ENCODE measurements at places on chromosomes 12 and 14.

GRCh38 chr12:117450209-117450608 lies 88.8 kb upstream of the NOS1 start:
- DNase-seq = no peak

DNA sequence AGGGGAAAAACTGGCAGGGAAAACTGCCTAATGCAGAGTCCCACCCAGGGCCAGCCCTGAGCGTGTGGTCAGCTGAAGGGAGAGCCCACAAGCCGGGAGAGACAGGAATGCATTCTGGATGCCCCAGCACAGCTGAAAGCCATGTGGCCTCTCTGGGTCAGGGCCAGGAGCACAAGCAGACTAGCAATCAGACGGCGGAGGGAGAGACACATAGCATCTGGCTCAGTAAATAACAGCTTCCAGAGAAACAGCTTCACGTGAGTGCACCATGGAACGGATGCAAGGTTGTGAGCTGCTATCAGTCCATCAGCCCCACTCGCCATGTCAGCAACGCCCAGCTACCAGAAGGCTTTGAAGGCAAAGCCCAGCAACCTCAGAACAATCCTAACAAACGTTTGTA lies 28.2 kb upstream of the TMEM106C start:
- DNase-seq = no peak

GRCh38 chr12:3302401-3303041 lies 188.5 kb upstream of the PRMT8 start:
- DNase-seq = no peak

GRCh38 chr14:34806257-34806656 lies 68.9 kb downstream of the BAZ1A start:
- DNase-seq = no peak

DNA sequence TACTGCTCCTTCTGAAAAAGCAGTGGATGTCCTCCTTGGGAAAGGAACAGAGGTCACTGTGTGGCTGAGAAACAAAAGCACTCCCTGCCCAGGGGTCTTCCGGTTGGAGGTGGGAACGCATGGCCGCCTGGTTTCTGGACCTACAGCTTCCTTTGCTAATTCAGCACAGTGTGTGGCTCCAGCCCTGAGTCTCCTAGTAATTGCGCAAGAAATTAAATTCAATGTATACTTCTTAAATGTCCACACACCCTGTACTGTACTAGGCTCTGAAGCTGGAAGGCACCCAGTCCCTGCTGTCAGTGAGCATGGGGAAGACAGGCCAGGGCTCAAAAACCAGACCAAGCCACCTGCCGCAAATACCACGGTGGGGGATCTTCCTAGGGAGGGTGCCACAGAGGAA lies 13.4 kb downstream of the SLC24A4 start:
- DNase-seq = no peak

DNA sequence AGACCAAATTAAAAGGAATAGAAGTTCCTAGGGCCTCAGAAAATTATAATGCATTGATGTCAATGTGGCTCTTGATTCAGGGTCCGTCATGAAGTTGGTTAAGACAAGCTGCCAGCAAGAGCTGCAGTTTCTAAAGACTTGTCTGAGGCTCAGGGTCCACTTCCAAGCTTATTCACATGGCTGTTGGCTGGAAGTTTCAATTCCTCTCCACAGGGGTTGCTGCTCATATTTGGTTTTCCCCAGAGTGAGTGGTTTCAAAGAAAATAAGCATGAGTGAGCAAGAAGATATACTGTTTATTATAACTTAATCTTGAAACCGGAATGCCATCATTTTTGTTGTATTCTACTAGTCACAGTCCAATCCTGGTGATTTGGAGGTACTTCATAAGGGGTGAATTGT lies 1247.4 kb downstream of the LRFN5 start:
- DNase-seq = no peak

DNA sequence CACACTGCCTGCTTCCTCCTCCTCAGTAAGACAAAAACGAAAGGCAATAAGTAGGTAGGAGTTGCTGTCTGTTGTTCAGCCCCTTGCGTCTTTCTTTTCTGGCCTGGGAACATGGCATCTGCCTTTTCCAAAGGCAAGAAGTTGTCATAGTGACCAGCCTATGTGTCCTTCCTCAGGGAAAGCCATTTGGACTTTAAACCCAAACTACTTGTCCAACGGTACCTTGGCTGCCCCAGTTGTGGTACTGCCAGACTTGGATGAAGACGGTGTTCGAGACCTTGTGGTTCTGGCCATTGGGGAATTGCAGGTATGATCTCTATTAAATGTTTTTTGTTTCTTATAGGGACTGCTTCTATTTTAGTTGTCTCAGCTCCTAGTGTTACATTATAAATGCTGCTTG lies 18.5 kb downstream of the FAM234B start:
- DNase-seq = no peak

DNA sequence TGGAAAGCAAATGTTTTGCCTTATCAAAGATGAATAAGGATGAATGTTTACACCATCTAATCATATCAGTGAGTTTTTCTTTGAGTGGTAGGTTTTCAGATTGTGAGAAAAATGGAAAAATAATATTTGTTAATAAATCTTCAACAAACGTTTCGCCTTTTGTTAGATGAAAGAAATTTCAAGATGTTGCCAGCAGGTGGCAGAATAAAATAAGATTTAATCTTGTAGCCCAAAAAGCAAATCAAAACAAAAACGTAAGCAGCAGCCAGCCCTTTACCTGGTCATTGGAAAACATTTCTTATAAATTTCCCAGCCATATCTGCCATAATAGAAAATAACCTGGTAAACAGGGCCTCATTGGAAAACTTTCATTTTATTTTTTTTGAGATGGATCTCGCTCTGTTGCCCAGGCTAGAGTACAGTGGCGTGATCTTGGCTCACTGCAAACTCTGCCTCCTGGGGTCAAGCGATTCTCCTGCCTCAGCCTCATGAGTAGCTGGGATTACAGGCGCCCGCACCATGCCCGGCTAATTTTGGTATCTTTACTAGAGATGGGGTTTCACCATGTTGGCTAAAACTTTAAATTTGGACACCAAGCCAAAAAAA lies 15.4 kb upstream of the TMEM120B start:
- peak; percentile 63 for DNase-seq

DNA sequence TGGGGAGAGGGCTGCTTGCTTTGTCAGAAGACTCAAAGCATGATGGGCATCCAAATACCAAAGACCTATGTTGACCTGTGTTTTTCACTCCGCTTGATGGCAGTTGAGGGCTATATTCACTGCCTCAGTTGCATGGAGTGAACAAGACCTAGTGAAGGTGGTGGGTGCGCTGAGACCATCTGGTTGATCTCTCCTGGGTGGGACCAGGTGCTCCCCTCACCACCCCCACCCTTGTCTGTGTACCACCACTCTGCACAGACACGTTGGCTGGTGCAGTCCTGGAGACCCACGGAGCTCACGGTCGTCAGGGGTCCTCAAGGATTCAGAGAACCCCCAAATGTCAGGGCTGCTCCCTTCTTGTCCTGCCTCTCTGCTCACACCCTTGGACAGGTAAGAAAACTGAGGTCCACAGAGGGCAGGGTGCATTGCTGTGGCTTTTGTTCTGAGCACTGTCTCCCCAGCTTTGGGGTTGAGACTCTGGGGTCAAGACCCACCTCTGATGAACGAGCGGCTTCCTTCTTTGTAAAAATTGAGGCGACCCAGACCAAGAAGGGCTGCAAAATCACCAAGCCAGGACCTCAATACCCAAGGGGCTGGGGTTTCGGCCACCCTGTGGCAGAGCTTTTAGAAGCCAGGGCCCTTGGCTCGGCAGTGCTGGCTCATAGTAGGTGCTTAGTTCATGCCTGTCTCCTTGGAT lies 166.3 kb upstream of the RTL1 start:
- no peak for DNase-seq

DNA sequence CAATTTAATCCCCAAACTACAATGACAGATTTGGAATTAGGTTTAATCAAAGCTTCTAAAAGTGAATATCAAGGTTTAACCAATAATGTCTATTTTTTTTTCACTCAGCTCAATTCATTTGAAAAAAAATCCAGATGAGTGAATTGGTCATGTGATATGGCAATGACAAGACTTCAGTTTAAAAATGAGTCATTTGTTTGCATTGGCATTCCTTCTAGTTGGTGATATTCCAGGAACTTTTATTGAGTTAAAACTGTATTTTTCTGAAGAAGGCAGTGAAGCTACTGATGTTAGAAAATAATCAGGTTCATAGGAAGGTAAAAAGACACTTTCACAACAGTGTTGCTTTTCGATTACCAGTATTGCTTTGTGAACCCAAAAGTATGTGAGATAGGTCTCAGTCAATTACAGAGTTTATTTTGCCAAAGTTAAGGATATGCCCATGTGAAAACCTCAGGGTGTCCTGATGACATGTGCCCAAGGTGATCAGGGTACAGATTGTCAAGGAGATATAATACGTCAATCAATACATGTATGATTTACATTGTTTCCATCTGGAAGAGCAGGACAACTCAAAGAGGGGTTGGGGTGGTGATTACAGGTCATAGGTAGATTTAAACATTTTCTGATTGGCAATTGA lies 1214.9 kb downstream of the GALC start:
- DNase-seq = no peak

DNA sequence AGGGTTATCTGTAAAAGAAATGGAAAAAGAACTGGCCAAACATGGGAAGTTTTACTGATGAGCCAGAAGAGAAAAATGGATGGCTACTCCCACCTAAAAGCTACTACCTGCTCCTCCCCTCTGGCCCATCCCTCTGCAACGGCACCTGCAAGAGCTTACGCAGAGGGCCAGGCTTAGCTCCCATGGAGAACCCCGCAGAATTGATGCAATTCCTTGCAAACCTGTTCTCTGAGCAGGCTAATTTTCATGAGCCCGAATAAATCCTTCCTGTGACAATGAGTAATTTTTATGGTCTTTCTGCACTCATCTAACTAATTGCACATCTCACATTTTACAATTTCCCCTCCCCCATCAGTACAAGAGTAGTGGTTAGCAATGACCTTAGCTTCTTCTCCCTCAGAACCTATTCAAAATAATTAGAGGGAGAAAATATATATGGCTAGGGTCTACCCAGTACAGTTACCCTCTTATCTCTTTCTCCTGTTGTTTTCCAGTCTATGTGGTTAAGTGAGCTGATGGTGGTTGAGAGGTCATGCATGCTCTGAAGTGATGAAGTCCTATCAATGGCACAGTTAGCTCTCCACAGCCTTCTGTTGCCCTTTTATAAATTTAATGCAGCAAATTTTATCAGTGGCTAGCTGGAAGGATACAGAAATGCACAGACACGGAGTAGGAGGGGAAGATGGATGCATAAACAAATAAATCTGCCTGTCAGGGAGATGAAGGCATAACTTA lies 67.7 kb upstream of the NTF3 start:
- no peak for DNase-seq

- no peak for DNase-seq
Observed at GRCh38 chr12:132106921-132107320, 37.2 kb downstream of the DDX51 start.

- no peak for DNase-seq
Observed at GRCh38 chr12:88092771-88093170, 49.1 kb downstream of the CEP290 start.

DNA sequence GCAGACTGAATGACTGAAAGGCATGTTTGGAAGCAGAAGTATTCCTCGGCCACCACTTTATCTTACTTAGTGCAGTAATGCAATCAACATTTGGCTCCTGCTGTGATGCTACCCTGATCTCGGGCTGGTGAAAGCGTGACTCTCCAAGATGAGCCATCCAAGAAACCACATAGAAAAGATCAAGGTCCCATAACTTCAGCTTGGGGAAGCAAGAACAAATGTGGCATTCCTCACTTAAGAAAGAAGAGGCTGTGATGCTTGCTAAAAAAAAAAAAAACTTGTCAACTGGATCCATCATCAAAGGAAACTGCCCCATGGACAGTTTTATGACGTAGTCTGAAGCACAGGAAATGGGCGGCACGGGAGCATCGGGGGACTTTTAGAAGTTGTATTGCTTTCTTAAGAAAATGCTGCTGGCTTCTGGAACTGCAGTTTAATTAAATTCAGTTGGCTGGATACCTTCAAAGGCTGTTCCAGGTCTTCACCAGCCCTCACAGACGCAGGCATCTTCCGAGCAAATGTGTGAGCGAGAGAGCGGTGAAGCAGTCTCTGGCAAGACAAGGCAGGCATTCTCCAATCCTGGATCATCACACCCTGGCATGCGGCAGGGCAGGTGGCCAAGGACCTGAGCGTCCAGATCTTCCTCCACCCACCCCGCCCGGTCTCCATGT lies 38.2 kb upstream of the MAP1LC3B2 start:
- no peak for DNase-seq

DNA sequence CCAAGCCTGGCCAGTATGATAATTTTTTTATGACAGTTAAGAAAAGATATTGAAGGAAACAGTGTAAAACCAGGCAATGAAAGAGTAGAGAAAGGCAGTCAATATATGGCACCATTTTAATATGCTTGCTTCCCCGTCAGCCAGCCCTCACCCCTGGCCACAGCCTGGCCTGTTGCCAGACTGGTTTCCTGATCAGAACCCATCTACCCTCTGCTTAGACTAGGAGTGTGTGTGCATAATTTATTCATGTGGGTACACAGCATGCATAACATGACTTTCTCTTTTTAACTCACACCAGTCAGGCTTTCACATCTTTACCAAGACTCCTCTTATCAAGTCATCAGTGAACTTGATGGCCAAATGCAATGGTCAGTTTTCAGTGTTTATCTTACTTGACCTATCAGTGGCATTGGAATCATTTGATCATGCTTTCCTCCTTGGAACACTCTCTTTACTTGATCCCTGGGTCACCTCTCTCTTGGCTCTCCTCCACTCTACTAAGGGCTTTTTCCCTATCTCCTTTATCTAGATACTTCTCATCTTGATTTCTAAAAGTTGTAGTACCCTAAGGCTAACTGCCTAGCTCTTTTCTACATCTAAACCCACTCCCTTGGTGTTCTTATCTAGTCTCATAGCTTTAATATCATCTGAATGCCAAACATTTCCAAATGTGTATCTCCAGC lies 10.0 kb upstream of the GPR19 start:
- no peak for DNase-seq

DNA sequence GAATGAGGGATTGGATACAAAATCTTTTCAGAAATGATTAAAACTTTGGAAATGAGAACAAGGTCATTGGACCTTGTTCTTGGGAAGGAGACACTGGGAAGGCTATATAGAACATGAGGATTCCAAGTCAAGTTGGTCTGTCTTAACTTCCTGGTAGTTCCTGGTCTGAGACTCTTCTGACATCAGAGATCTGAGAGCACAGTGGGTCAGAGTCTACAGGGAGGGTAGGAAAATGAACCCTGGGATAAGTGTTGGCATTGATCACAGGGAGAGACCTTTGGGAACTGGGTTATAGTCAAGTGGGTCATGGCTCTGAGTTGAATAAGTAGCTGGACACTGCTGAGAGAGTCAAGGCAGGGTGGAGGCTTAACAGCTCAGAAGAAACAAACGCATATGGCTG lies 17.3 kb upstream of the KCNA1 start:
- DNase-seq = no peak

- DNase-seq = no peak
Observed at GRCh38 chr12:14656846-14657245, 39.6 kb downstream of the GUCY2C start.
